IPS DF 19.7 (cell line): ENCODE measurements at places on chromosomes 2 and 18.
A peak's percentile ranks its signal among the peaks of the same experiment; 100 is the strongest.

DNA sequence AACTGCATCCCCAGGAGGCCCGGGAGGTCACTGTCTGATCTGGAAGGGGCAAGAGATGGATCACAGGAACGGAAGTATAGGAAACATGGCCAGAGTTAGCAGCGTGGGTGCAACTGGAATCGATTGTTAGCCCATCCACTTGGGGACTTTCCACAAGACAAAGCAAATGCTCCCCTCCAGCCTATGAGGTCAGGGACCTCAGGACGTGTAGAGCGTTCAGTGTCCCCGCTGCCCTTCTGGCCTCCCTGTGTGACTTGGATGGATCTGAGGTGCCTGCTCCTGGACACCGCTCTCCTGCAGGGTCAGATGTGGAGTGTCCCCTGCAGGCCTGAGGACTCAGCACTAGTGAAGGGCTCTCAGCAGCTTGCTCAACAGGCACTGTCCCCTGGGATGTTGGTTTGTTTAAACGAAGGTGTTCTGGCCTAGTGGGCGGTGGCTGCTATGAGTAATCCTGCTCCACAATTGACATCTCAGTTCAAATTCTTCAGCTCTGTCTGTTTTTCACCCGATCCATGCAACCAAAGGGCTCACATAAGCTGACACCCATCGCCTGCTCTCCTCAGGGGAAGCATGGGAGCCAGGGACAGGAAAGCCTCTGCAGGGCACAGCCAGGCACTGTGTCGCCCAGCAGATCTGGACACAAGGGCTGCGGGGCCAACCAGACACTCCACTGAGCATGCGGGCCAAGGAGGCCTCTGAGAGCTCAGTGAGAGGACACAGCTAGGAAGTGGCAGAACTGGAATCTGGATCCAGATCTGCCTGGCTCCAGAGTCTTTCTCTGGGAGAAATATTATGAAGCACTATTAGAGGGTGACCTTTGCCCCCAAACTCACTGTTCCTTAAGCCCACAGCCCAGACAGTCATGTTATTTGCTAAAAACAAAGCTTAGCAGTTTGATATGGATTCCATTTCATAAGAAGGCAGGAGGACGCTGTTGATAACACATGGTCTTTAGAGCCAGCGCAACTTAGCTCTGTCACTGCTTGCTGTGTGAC, 78.5 kb downstream of the RHOB start:
- no peak for DNase-seq

DNA sequence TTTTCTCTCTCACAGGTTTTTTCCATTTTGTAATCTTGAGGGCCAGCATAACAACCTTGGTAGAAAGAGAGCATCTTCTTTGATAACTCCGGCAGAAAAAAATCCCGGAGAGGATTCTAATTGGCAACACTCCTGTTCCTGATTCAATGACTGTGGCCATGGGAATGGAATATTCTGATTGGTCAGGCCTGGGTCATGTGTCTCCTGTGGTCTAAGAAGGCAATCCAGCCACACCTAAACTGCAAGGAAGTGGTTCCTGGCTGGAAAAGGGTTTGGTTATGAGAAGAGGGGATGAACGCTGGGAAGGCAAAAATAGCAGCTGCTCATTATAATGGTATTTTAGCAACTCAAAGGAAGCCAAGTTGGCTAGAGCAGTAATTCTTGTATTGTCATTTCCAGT, 24.8 kb upstream of the ZNF638 start:
- no peak for DNase-seq

- no peak for DNase-seq
These were observed 94.9 kb downstream of the SLC4A3 start for GRCh38 chr2:219722276-219722879.

GRCh38 chr2:3780477-3781402, 77.4 kb downstream of the DCDC2C start:
- DNase-seq, result peak; percentile 15

- DNase-seq, result no peak
These were observed 7.2 kb downstream of the RAB11FIP5 start for GRCh38 chr2:73105511-73105971.

DNA sequence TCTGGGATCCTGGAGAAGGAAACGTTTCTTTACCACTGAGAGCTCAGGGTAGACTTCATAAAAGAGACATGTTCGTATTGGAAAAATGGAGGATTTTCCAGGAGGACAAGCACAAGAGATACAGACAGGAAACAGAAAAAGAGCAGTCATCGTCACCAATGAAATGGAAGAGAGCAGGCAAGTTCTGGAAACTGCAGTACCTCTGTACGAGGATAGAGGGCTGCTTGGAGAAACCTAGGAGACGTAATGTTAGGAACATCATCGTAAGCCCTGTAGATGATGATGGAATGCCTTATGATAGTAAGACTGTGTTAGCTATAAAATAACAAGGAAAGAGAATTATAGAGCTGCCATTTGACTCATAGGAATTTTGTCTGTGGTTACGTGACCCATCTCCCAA, 121.1 kb upstream of the KLHL14 start:
- DNase-seq, result no peak

DNA sequence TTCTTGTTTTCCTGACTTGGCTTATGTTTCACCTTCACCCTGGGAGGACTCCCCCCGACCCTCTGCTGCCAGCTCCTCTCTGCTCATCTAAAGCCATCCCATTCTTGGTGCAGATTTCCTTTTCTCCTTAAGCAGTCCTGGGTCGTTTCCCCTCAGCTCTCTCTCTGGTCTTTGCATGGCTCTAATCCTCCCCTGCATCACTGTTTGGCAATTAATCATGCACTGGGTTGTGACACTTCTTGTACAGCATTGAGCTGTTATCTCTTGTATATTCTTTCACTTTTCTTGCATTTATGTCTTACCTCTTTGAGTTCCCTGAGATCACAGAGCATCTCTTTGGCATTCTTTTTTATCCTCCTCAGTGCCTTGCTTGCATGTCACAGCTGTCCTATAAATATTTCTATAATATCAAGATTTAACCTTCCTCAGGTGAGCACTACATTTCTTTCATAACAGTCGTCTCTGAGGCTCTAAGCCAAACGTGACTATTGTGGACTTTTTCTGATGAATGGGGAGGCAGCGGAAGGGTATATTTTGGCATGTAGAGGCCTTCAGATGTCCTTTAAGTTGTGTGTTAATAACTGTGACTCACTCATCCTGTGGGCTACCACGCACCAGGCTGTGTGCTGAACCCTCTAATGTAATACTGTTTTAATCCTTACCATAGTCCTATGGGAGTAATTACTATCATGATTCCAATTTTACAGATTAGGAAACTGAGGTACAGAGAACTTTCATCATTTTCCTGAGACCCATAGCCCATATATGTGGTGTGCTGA, 507.5 kb downstream of the SLC4A3 start:
- no peak for DNase-seq

GRCh38 chr2:223797811-223798721, 39.3 kb downstream of the AP1S3 start:
- DNase-seq, result no peak

DNA sequence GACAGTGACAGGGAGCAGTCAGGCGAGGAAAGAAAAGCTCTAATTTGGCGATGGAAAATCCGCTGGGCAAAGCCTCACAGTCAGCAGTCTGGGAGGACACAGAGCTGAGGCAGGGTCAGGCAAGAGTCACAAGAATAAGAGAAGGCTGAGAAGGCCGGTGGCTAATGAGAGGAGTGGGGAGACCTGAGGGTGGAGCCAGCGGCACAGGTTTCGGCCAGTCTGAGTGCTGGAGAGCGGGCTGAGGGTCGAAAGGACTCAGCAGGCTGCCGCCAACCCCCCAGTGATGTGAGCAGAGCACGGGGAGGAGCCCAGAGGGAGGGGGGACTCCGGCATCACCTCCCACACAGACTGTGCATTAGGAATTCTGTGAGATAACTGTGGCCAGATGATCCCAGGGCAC, 500.6 kb upstream of the MYT1L start:
- no peak for DNase-seq

- no peak for DNase-seq
These were observed 63.7 kb upstream of the MMADHC start for GRCh38 chr2:149651229-149651628.
